ENCODE measurements at places on chromosomes 13 and 19.

DNA sequence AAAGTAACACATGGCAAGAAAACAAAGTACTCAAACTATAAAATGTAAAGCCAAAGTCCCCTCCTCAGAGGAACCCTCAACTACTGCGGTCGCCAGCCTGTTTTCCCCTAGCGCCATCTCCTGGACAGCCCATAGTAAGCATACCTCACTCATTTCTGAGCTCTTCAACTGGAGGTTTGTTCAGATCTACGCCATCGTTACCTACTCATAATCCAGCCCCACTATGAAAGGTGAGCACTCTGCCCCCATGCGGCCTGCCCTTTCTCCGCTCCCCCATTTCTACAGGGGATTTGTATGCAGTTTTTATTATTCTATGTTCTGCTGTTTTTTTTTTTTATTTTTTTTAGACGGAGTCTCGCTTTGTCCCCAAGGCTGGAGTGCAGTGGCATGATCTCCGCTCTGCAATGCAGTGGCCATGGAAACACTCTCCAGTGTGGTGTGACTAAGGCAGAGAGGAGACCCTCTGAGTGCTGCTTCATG is 26.2 kb downstream of the OPA3 start:
- no peak for DNase-seq

DNA sequence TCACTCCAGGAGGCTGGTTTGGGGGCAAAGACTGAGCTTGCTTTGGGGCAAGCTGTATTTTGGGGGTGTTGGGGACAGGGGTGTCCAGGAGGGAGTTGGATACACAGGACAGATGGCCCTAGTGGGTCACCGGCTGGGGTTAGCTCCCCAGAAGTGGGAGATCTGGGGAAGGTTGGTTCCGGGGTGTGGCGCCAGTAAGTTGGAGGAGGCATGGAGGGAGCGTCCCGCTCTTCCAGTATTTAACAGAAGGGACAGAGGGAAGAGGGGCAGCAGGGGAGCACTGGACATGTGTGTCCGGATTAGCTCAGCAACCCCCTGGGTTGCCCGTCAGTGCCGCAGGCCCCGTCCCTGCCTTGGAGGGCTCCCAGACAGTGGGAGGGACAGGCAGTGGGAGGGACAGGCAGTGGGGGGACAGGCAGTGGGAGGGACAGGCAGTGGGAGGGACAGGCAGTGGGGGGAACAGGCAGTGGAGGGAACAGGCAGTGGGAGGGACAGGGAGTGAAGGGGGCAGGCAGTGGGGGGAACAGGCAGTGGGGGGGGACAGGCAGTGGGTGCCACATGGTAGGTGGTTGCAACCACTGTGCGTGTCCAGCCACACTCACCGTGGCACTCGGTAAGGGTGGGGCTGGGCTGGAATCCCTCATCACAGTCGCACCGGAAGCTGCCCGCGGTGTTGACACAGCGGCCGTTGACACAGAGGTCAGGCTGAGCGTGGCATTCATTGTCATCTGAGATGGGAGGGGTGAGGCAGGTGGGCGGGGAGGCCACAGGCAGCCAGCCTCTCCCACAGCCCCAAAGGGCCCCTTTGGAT is 33.2 kb downstream of the CCL25 start:
- no peak for DNase-seq

DNA sequence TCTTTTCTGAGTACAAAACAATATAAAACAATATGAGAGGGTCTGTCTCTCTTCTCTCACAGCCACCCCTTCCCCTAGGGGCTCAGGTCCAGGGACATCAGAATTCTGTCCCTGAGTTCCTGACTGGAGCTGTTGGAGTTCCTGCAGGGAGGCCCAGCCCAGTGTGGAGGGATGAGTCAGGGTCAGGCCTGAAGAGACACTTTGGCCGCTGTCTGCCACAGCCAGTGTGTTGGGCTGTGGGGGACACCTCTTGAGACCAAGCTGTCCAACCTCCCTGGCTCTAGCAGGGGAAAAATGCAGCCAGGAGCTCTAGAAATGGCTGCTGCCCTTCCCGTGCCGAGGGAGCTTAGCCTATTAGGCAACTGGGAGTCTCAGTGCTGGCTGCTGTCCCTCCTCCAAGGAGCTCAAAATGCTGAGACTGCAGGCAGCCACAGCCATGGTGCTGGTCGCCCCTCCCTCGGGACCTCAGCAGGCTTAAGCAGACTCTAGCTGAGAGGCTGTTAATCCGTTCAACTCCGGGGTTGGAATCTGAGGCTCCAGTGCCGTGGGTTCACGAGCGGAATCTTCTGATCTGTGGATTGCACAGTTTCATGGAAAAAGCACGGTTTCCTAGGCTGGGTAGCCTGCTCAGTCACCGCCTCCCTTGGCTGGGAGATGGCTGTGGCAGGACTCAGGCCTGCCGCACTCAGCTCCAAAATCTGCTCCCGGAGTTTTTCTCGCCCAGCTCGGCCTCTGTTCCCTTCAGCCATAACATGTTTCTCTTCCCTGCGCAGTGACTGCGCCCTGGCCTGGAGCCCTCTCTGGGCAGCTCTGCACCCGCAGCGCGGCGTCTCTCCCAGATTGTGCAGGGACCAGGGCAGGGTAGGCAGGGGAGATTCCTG is 3.8 kb upstream of the ZNF626 start:
- peak; percentile 19 for DNase-seq

DNA sequence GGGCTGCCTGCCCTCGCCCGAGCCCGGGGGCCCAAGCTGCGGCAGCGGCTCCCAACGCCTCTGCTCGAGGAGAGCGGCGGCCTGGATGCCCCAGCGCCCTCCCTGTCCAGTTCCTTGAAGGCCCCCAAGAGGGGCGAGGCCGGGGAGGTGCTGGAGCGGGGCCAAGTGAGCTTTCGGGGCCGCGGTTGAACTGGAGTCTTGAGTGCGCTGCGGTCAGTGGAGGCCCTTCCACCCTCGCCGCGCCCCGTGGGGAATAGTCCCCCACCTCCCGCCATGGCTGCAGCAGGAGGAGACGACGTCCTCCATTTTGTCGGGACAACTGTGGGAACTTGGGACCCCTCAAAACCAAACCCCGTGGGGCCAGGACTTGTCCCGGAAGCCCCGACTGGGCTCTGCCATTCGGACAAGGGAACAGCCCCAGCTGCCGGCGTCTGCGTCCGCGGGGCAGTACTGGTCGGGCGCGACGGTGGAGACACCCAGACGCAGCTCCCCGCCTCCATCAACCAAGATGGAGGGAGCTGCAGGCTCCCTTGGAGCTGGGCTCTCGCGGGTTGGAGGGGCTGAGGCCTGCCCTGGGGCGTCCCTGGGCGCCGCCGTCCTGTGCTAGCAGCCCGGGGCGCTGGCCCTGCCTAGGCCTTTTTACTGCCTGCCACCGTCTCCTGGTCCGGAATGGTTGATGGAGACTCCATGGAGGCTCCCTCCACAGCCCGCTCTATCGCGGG is 736 bp upstream of the ZMYM5 start:
- peak; percentile 38 for DNase-seq

DNA sequence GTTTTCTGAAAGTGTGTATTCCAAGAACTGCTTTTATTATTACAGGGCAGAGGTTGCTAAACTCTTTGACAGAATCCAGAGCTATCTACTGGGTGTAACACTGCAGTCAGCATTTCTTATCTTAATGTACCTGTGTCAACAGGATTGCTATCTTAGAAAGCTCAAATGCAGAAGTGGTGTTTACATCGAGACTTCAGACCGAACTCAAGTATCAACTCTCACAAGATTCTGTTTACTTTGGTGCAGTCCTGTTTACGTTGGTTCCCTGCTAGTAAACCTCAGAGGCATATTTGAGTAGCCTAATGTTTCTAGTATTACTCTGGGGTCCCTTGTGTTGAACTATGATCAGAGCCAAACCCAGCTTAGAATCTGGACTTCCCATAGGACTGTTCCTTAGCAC is 20.5 kb downstream of the SLC15A1 start:
- DNase-seq = no peak

- DNase-seq = no peak
These were observed 75.0 kb downstream of the RASA3 start for GRCh38 chr13:114057166-114058050.

Measured in MM.1S (cell line).